ENCODE measurements at places on chromosomes 1 and 21.

- H3K4me1 ChIP-seq, result no peaks in the 10 kb centered on the region
- H3K27ac ChIP-seq, result no peak overlapping the region
- H3K27me3 ChIP-seq, result peaks cover 22% of the 10 kb centered on the region
- H3K4me3 ChIP-seq, result no peak overlapping the region
These were observed 11.2 kb upstream of the MX2 start for GRCh38 chr21:41350436-41351155.

DNA sequence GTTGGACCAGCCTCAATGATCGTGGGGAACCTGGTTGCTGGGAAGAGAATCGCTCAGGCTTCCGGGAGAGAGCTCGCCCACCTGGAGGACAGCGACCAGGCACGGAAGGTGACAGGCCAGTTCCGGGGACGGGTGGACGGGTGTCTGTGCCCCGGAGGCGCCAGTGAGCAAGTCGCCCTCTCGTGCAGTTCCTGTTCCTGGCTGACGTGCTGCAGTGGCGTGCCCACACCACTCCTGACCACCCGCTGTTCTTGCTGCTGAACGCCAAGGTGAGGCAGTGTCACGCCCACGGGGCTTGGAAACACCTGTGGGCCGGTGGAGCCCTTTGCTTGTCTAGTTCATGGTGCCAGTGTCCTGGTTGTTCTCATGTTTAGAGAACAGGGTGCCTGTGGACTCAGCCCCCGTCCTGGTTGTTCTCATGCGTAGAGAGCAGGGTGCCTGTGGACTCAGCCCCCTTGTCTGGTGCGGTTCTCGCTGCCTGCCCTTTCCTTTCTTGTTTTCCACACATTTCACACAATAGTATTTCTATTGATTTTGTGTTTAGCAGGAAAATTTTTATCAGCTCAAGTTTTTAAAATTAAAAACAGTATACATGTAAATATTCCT lies 53.1 kb downstream of the S100B start:
- peak; percentile 70 for DNase-seq
- H3K27ac ChIP-seq, result peak overlapping the region; percentile 92
- H3K4me3 ChIP-seq, result peak overlapping the region; percentile 76
- peaks cover 6% of the 10 kb centered on the region for H3K36me3 ChIP-seq
- H3K27me3 ChIP-seq, result no peaks in the 10 kb centered on the region

- H3K36me3 ChIP-seq, result no peaks in the 10 kb centered on the region
- no peak overlapping the region for H3K27ac ChIP-seq
- H3K4me1 ChIP-seq, result no peaks in the 10 kb centered on the region
- peaks cover 8% of the 10 kb centered on the region for H3K27me3 ChIP-seq
- no peak for DNase-seq
These were observed 12.6 kb upstream of the KLF18 start for GRCh38 chr1:44154049-44154448.

GRCh38 chr1:40270152-40270834 lies 12.3 kb downstream of the ZMPSTE24 start:
- peak overlapping the region; percentile 81 for H3K4me3 ChIP-seq
- H3K27me3 ChIP-seq, result no peaks in the 10 kb centered on the region
- H3K27ac ChIP-seq, result peak overlapping the region; percentile 73
- no peak for DNase-seq
